T-helper 2 cell treated with Interferon-gamma antibody and Interleukin-4, amounts not matched to agents 100 ng/mL and 5 ng/mL, for 36 hours (primary cell): ENCODE measurements at places on chromosomes 12 and 14. TPM values are rescaled to one million over a fixed set of nuclear protein-coding genes. Genes with fewer than 3 reads are reported as not detected.

DBX2 gene
- total RNA-seq, result not detected in 2 replicates

IFNG-AS1 gene
- total RNA-seq, result not detected in 2 replicates

ERP27 gene
- 12.2 and 13.3 TPM in 2 replicates for total RNA-seq

TPH2 gene
- not detected in 2 replicates for total RNA-seq

CLEC4A gene
- total RNA-seq, result 0.25 and 0.32 TPM in 2 replicates

ETV6 gene
- total RNA-seq, result 25.3 and 30.1 TPM in 2 replicates
